ENCODE measurements at places on chromosomes 6 and 20.

DNA sequence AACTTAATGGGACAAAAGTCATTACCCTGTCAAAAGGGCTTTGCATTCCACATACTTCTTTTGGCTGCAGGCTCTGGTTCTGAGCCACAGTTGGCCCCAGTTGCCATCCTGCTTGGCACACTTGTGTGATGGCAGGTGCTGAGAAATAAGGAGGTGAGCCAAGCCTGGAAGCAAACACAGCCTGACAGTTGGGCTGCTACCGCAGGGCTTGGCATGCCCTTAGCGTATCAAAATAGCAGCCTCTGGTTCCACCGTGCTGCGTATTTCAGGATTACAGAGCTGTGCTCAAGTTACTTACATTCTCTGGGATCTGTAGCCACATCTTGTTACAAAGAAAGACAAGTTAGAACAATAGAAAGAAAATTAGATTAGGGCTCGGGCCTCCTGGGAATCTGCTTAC is 11.1 kb downstream of the MTHFD1L start:
- DNase-seq: no peak

DNA sequence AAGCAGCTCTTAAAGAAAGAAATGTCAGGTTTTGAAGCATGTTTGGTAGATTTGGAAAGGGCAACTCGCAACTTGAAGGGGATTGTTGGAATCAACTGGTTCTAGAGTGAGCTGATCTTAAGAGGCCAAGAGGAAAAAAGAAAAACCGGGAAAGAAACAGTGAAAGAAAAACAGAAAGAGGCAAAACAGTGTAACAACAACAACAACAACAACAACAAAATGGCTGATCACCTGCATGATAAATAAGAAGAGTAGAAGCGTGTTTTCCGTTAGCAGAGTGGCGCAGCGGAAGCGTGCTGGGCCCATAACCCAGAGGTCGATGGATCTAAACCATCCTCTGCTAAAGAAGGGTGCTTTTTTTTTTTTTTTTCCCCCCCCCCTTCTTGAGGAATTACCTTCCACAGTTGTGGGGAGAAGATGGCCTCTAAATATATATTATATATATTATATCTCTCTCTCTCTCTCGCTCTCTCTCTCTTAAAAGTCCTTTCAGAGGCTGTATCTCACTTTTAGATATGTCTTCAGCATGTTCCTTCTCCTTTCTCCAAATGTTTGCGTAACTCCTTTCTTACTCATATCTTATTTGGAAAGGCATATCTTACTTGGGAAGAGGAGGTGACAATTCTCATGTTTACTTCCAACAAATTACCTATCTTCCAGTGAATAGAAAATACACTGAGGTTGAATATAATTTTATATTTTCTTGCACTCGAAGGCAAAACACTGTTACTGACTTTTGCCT is 134.4 kb downstream of the OR2B2 start:
- DNase-seq: no peak

- DNase-seq: no peak
These were observed 25.4 kb downstream of the DOP1A start for GRCh38 chr6:83092756-83093399.

DNA sequence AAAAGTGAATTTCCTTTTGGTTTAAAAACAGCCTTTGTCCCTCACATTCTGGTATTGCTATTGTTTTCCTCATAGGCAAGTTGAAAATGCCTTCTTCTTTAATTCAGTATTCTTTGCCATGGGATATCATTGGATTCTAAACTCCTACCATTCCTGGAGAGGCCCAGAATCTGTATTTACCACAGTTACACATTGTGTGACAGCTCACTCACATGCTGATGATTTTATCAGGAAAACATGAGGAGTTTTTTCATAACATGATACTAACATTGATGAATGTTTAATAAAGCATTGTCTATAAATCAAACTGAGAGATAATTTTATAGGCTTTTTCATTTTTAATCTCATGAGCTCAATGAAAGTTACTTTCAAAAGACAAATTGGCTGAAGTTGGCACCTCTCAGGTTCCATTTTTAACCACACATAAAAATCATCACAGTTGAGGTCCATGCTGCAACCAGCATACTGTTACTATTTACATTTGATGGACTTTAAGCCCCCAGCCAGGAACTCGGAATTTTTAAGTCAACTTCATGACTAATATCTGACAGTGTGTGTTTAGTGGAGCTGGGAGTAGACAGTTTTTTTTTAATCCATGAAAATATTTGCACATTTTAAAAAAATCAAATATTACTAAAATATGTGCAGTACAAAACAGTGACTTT is 82.8 kb downstream of the FAM83B start:
- no peak for DNase-seq

GRCh38 chr20:63179687-63180568 is 36.0 kb downstream of the YTHDF1 start:
- DNase-seq: no peak

DNA sequence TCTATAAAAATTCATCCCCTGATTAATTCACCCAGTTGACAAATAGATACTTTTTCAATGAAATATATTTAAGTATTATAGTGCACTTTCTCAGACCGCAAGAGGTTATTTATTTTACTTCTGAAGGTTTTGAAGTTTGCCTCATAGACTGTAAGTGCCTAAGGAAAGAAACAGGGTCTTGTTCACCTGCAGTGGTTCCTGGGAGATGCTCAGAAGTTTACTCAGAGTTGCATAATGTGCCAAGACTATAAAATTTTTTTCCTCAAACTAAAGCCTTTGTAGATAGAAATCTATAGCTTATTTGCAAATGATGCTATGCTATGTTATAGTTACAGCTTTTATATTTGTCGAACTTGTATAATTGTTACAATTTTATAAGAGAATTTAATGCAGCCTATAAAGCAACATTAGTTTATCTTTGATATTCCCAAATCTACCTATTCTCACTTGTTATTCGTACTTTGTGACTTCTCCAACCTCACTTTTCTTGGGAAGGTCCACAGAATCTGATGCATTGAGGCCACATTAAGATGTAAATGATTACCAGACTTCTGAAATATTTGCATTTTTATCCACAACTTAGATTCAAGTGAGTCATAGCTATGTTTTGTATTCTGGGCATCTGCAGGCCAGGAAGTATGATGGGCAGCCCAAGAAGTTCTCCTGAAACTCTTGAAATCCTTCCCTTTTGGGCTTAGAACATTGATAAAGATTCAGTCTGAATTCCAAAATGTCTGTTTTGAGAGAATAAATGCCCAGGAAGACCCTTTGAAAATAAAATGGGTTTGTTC is 35.7 kb downstream of the KCNQ5 start:
- no peak for DNase-seq

- no peak for DNase-seq
These were observed 148.2 kb upstream of the PREP start for GRCh38 chr6:105550955-105551620.

DNA sequence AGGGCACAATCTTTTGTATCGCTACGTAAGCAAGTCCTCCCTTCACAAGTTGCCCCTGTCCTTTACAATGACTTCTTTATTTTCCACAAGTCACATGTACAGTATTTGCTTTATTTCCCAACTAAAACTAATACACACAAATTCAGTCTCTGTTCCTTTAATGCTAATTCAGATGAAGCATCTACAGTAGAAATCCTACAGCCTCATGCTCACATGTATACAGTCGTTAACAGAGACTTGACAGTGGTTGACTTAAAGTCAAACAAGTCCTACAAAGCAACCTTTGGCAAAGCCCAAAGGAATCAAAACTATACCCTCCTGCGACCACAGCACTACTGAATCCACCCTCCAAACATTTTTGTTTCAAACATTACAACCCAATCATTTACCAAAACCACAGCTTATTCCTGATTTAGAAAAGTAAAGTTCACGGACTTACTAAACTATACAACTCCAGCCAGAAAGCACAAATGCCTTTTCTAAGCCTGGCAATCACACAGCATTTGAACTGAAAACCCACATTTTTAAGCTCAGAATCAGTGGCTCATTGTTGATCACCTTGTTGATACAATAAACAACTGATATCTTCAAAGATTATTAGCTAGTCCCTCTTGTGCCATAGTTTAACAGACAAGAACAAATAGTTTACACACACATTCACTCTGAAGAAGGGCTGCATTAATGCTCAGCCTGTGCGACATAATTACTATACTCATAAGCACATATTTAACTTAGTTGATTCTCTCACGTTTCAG is 70.9 kb upstream of the NHSL1 start:
- DNase-seq: no peak

DNA sequence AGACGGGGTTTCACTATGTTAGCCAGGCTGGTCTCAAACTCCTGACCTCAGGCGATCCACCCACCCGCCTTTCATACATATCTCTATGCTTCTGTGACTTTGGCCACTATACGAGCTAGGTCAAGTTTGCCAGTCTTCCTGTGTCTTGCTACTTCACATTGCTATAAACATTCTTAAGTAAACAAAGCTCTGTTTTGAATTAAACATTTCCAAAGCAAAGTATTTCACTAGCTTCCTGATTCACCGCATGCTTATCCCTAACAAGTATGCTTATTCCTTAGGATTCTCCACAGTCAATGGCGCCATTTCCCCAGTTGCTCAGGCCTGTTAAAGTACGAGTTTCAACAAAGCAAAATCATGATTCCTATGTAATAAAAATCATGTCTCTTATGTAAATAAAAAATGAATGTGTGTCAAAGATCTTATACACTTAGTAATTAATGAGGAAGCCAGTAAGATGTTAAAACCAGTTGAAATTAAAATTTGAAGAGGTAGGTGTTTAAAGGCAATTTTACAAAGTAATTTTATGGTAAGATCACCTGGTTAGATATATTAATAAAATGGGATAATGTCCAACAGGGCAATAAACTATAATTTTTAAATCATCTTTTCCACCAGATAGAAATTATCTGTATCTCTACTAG is 88.5 kb downstream of the PRKN start:
- DNase-seq: no peak

- no peak for DNase-seq
These were observed 219.0 kb downstream of the BMP7 start for GRCh38 chr20:57047281-57048026.

DNA sequence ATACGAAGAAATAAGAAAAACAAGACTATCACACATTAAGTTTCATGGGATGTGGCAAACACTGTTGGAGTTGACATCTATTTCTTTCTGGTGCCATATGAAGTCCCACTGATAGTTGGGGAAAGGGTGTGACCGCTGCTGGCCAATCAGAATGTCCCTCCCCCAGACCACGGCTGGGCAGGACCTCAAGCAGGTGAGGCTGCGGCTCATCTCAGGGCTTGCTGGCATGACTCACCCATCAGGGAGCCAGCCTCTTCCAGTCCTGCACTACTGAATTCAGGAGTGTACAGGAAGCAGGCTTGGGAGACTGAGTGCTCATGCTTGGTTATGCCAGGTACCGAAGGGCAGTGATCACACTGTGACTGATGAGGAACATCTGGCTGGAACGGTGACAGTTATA is 18.9 kb downstream of the PREP start:
- DNase-seq: no peak

DNA sequence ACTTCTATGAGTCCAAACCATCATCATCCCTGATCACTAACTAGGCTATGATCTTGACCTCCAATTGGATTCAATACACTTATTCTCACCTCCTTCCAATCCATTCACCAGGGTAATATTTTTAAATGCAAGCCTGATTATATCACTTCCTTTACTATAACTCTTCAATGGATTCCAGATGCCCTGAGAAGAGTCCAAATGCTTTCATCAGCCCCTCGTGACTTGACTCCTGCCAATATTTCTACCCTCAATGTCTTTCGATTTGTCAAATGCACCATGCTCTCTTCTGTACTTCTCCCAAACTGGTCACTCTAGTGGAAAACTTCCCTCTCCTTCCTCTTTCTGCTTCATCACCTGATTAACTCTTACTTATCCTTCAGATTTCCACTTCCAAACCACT is 70.8 kb downstream of the CD164 start:
- DNase-seq: no peak

- no peak for DNase-seq
These were observed 267.4 kb upstream of the CDH4 start for GRCh38 chr20:60984666-60985065.

DNA sequence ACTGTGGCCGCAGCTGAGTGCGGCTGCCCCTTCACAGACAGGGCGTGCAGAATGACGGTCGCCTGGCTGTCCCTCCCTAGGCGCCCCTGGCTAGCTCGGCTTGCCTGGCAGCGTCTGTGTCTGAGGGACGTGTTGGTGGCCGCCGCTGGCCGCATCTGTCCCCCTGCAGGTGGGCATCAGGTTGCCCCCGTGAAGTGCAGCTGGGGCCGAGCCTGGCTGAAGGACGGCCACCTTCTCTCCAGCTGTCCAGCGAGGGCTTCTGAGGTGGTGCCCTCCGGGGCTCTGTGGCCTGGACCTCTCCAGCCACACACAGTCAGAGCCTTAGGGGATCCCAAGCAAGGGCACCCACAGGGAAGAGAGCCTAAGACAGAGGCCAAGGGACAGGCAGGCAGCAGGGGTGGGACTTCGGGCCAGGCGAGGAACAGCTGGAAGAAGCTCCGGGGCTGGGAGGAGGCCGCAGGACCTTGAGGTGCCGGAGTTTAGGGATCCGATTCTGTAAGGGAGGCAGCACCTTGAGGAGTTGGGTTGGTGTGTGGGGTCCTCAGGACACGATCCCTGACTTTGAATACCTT is 89.0 kb upstream of the EPB41L1 start:
- no peak for DNase-seq

DNA sequence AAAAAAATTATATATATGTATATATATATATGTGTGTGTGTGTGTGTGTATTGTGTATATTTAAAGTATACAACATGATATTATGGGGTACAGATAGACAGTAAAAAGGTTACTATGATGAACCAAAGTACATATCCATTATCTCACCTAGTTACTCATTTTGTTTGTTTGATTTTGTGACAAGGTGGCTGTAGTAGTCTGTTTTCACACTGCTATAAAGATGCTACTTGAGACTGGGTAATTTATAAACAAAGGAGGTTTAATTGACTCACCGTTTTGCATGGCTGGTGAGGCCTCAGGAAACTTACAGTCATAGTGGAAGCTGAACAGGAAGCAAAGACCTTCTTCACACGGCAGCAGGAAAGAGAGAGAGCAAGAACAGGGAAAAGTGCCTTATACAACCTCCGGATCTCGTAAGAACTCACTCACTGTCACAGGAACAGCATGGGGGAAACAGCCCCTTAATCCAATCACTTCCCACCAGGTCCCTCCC is 30.2 kb upstream of the DACT2 start:
- no peak for DNase-seq

- DNase-seq: peak; percentile 21
These were observed 70.2 kb downstream of the RIN2 start for GRCh38 chr20:19828232-19828631.

GRCh38 chr20:62938105-62938888 is at the start of gene GID8:
Gene GID8, plus strand, starts transcription at chr20:62938147. Its CDS starts 3,356 bp downstream, at chr20:62941503.
- DNase-seq: peak; percentile 48

DNA sequence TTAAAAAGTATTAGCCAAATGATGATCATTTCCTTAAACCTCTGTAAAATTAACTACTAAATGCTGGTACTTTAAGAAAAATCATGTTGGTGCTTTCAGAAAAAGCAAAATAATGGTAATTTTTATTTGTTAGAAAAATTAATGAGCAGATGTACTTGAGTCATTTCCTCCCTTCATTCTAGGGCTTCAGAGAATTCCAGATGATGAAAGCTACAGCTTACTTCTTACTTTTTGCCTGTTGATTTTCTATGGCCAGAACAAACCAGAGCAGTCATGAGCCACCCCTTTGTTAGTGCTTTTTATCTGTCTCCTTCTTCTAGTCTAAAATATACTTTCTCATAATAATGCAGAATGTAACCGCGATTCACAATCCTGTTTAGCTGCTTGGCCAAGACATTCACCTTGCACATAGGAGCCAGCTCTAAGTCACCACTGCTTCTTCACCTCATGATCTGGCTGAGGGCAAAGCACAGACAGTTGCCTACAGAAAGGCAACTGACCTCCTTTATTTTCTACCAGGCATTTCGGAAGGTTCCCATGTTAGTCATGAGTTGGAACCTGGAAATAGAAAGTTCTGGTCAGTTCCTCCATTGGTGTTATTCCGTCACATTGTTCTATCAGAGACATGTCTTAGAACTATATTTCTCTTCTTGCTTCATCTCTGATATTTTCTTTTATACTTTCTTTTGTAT is 43.5 kb upstream of the TINAG start:
- DNase-seq: no peak

Measured in KBM-7 (cell line).